ENCODE measurements at places on chromosomes 5 and 9. TPM values are rescaled to one million over a fixed set of nuclear protein-coding genes. Genes with fewer than 3 reads are reported as not detected.

The PCDHB8 gene
- not detected for total RNA-seq

The NRG2 gene
- 0.15 TPM for total RNA-seq

The UIMC1 gene
- total RNA-seq: 15.0 TPM

The HSPA5 gene
- total RNA-seq: 204 TPM

The SH3GLB2 gene
- 38.5 TPM for total RNA-seq

The SEMA6A gene
- total RNA-seq: 0.50 TPM

The SVEP1 gene
- total RNA-seq: 5.5 TPM

The EPB41L4A gene
- 0.17 TPM for total RNA-seq

The ITGA1 gene
- 12.9 TPM for total RNA-seq

The SUB1 gene
- total RNA-seq: 80.1 TPM

The FXN gene
- total RNA-seq: 16.5 TPM

The SPOCK1 gene
- total RNA-seq: 1.2 TPM

The POC5 gene
- total RNA-seq: 13.8 TPM

The IL31RA gene
- 3.2 TPM for total RNA-seq

The ORM2 gene
- not detected for total RNA-seq

The C1QTNF2 gene
- total RNA-seq: 0.74 TPM

The TICAM2 gene
- total RNA-seq: 4.5 TPM

The PCDHAC2 gene
- total RNA-seq: not detected

The FAM169A gene
- total RNA-seq: 0.89 TPM

The PLAC8L1 gene
- not detected for total RNA-seq

The ERMP1 gene
- total RNA-seq: 5.0 TPM

The BARHL1 gene
- not detected for total RNA-seq

The ANKRD34B gene
- not detected for total RNA-seq

The TLX3 gene
- not detected for total RNA-seq

The PCDHGA7 gene
- total RNA-seq: 0.50 TPM

The NXNL2 gene
- 1.5 TPM for total RNA-seq

The CCDC152 gene
- total RNA-seq: 4.0 TPM

The ALDH1A1 gene
- 0.17 TPM for total RNA-seq

The SLC28A3 gene
- total RNA-seq: 0.17 TPM

The WDR38 gene
- not detected for total RNA-seq

The PCDHGA10 gene
- 4.9 TPM for total RNA-seq

The PCDHA2 gene
- not detected for total RNA-seq

The SPATA31D4 gene
- total RNA-seq: not detected

The TMC1 gene
- total RNA-seq: not detected

The ABLIM3 gene
- total RNA-seq: 64.7 TPM

The SLC34A1 gene
- total RNA-seq: not detected

The MYORG gene
- total RNA-seq: 1.3 TPM

The KIF4B gene
- total RNA-seq: not detected

The PCSK1 gene
- total RNA-seq: not detected

The SPATA31A3 gene
- not detected for total RNA-seq

The CTSL gene
- 128 TPM for total RNA-seq

The OLFM1 gene
- 0.17 TPM for total RNA-seq

The DAB2 gene
- total RNA-seq: 44.7 TPM

The CYLC2 gene
- not detected for total RNA-seq

The TAF11L10 gene
- total RNA-seq: not detected

Measured in bronchus fibroblast of lung (primary cell).